ENCODE measurements at places on chromosomes 3 and 15. TPM values are rescaled to one million over a fixed set of nuclear protein-coding genes. Genes with fewer than 3 reads are reported as not detected.
A peak's percentile ranks its signal among the peaks of the same experiment; 100 is the strongest.

The ISL2 gene
- total RNA-seq: 3.0 TPM

The FSTL1 gene
- 148 TPM for total RNA-seq

The WDR93 gene
- total RNA-seq: not detected

The DPPA2 gene
- total RNA-seq: not detected

The TEX55 gene
- total RNA-seq: 0.10 TPM

The CAPN3 gene
- 0.59 TPM for total RNA-seq

The GOLGA8J gene
- total RNA-seq: not detected

The NPAP1 gene
- total RNA-seq: not detected

The GPR176 gene
- total RNA-seq: 16.1 TPM

The SUSD5 gene
- total RNA-seq: 15.6 TPM

The LMAN1L gene
- not detected for total RNA-seq

DNA sequence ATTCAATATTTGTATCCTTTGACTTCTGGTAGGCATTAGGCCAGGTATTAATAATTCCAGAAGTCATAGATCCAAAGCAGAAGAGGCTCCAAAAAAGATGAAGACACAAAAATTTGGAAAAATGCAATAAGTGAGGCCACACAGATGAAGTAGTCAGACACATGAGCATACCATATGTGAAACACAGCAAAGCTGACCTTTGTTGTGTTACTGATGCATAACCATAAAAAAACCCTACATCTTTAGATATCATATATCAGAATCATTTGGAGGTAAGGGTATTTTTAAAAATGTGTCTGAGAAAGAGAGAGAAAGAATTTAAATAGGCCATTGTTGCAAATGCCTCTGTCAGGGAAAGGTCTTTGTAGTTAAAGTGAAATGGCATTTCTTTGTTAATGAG, 314.9 kb downstream of the SLC9A9 start:
- no peak for DNase-seq
- no peak overlapping the region for H3K4me3 ChIP-seq
- H3K27ac ChIP-seq: no peak overlapping the region

DNA sequence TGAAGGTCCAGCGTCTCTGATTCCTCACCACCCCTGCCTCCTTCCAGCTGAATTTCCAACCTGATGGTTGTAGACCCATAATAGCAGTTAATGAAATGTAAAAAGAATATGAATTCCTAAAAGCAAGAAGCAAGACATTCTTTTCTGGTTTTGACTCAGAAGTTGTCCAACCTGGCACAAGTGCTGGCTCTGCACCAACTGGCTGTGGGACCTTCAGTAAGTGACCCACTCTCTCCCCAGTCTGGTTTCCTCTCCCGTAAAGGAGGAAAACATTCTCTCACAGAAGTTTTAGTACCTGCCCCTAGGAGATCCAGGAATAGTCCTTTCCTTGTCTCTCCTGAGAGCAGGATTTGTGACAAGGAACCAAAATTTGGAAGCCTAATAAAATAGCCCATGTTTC, 236.9 kb upstream of the TRIM42 start:
- DNase-seq: no peak
- H3K36me3 ChIP-seq: no peaks in the 10 kb centered on the region
- H3K4me1 ChIP-seq: no peaks in the 10 kb centered on the region

DNA sequence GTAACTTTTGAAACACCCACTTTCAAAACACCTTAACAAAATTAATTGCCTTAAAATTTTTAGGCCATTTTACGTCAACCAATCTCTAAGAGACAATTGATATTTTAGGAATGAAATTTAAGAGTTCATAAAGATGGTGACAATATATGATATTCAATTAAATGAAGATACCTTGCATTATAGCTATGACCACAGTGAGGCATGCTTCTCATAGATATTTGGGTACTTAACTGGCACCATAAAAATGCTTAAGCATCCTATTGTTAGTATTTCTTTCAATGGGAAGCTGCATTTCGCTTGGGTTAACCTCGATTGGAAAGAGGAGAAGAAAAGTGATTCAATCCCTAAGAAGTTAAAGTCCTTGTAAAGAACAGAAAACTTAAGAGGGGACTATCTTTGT, 209.0 kb downstream of the GAP43 start:
- H3K4me1 ChIP-seq: no peaks in the 10 kb centered on the region
- no peak overlapping the region for H3K27ac ChIP-seq
- no peak overlapping the region for H3K4me3 ChIP-seq
- H3K36me3 ChIP-seq: no peaks in the 10 kb centered on the region
- no peak for DNase-seq
- H3K27me3 ChIP-seq: no peaks in the 10 kb centered on the region

GRCh38 chr3:168073842-168074605, 21.7 kb downstream of the GOLIM4 start:
- no peak overlapping the region for H3K27ac ChIP-seq
- no peak overlapping the region for H3K4me3 ChIP-seq
- no peaks in the 10 kb centered on the region for H3K4me1 ChIP-seq
- H3K36me3 ChIP-seq: no peaks in the 10 kb centered on the region

GRCh38 chr3:52544937-52545336, 8.5 kb downstream of the UQCC5 start:
- H3K36me3 ChIP-seq: peaks cover 50% of the 10 kb centered on the region
- DNase-seq: no peak
- H3K4me3 ChIP-seq: no peak overlapping the region

- H3K27ac ChIP-seq: no peak overlapping the region
- H3K36me3 ChIP-seq: no peaks in the 10 kb centered on the region
- DNase-seq: no peak
- H3K4me1 ChIP-seq: no peaks in the 10 kb centered on the region
Measured at GRCh38 chr3:171673951-171674350, 136.3 kb downstream of the PLD1 start.

- no peaks in the 10 kb centered on the region for H3K27me3 ChIP-seq
- no peaks in the 10 kb centered on the region for H3K4me1 ChIP-seq
- H3K4me3 ChIP-seq: no peak overlapping the region
- no peak overlapping the region for H3K27ac ChIP-seq
- no peaks in the 10 kb centered on the region for H3K36me3 ChIP-seq
- DNase-seq: no peak
Measured at GRCh38 chr3:69005791-69006482, 7.5 kb downstream of the EOGT start.

GRCh38 chr3:112122870-112123269, 10.2 kb downstream of the GCSAM start:
- H3K27ac ChIP-seq: no peak overlapping the region
- no peak for DNase-seq
- H3K4me1 ChIP-seq: peaks cover 25% of the 10 kb centered on the region
- H3K27me3 ChIP-seq: no peaks in the 10 kb centered on the region

GRCh38 chr15:56628893-56629532, 104.3 kb downstream of the ZNF280D start:
- no peak for DNase-seq
- H3K36me3 ChIP-seq: no peaks in the 10 kb centered on the region
- H3K4me3 ChIP-seq: no peak overlapping the region
- H3K27ac ChIP-seq: no peak overlapping the region
- H3K4me1 ChIP-seq: no peaks in the 10 kb centered on the region

- peak; percentile 32 for DNase-seq
- no peaks in the 10 kb centered on the region for H3K4me1 ChIP-seq
- no peaks in the 10 kb centered on the region for H3K27me3 ChIP-seq
- no peaks in the 10 kb centered on the region for H3K36me3 ChIP-seq
- no peak overlapping the region for H3K27ac ChIP-seq
Measured at GRCh38 chr15:46416544-46416943, 781.7 kb downstream of the SQOR start.

GRCh38 chr3:12798559-12799179, 2.2 kb downstream of the CAND2 start:
- no peak overlapping the region for H3K27ac ChIP-seq
- H3K4me1 ChIP-seq: no peaks in the 10 kb centered on the region
- H3K4me3 ChIP-seq: no peak overlapping the region
- no peaks in the 10 kb centered on the region for H3K27me3 ChIP-seq
- H3K36me3 ChIP-seq: no peaks in the 10 kb centered on the region

- H3K27me3 ChIP-seq: peaks cover 8% of the 10 kb centered on the region
- no peaks in the 10 kb centered on the region for H3K36me3 ChIP-seq
- no peak overlapping the region for H3K4me3 ChIP-seq
Measured at GRCh38 chr3:13851997-13852637, 27.8 kb downstream of the WNT7A start.

- H3K27ac ChIP-seq: no peak overlapping the region
- peaks cover 8% of the 10 kb centered on the region for H3K4me1 ChIP-seq
- no peaks in the 10 kb centered on the region for H3K27me3 ChIP-seq
- H3K4me3 ChIP-seq: no peak overlapping the region
- no peak for DNase-seq
Measured at GRCh38 chr3:149426325-149426724, 48.2 kb upstream of the TM4SF4 start.

- no peak for DNase-seq
- H3K27me3 ChIP-seq: no peaks in the 10 kb centered on the region
- H3K4me1 ChIP-seq: peaks cover 3% of the 10 kb centered on the region
- H3K4me3 ChIP-seq: no peak overlapping the region
Measured at GRCh38 chr3:169105561-169105960, 558.0 kb downstream of the MECOM start.

DNA sequence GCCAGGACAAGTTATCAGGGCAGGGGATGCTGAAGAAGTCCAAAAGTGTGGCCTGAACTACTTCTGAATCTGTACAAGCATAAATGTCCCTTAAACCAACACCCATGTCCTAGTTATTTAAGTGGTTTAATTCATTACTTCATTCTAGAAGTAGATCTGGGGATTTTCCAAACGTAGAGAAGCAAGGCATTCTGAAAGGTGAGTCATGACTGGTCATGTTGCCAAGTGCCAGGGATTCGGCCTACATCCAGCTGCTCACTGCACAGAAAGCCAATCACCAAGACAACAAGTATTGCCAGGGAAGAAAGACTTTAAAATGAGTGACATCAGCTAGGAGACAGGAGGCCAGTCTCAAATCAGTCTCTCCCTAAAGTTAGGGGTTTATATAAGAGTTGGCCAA, 396.6 kb downstream of the GABRB3 start:
- no peak for DNase-seq
- H3K36me3 ChIP-seq: no peaks in the 10 kb centered on the region
- no peak overlapping the region for H3K4me3 ChIP-seq
- H3K27me3 ChIP-seq: no peaks in the 10 kb centered on the region
- H3K4me1 ChIP-seq: no peaks in the 10 kb centered on the region

DNA sequence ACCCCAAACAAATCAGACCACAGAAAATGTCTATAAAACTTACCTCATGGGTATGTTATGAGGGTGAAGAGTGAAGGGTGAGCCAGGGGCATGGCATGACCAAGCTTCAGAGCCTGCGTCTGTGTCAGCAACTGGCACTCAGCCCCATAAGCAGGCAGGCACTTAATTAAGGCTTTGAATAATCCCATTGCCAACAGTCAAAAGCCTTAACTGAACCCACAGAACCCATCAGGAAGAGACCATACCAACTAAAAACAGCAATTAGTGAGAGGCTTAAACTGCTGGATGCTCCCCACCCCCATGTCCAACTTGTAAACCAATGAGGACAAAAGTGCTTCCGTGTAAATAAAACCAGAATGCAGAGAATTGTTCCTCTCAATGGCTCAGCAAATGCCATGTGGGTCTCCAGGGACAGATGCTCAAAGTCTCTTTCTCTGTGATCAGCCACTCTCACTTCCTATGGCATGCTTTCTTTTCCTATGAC, 126.0 kb downstream of the MYLK start:
- peaks cover 29% of the 10 kb centered on the region for H3K4me1 ChIP-seq
- H3K36me3 ChIP-seq: no peaks in the 10 kb centered on the region
- peak; percentile 43 for DNase-seq
- H3K4me3 ChIP-seq: no peak overlapping the region
- H3K27me3 ChIP-seq: no peaks in the 10 kb centered on the region
- H3K27ac ChIP-seq: peak overlapping the region; percentile 47

GRCh38 chr3:129628169-129628522, 21.7 kb upstream of the PLXND1 start:
- no peak overlapping the region for H3K27ac ChIP-seq
- H3K27me3 ChIP-seq: no peaks in the 10 kb centered on the region
- DNase-seq: no peak
- no peak overlapping the region for H3K4me3 ChIP-seq

DNA sequence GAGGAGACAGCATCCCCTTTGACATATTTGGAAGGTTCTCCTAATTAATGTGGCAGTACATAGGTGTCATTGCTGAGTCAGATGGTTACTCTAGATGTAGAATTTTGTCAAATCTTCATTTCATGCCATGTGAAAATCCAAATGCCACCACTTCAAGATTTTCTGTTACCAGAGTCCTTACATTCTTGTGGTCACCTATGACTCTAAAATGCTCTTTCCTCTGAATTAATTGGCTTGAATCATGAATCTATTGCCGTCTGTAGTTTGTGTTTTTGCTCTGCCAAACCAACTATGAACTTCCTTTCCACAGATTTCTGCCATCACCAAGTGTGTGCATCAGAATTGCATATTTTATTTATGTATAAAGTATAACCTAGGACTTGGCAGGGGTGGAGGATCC, 269.4 kb upstream of the ZPLD1 start:
- no peaks in the 10 kb centered on the region for H3K36me3 ChIP-seq
- no peak overlapping the region for H3K4me3 ChIP-seq
- H3K4me1 ChIP-seq: peaks cover 11% of the 10 kb centered on the region
- H3K27me3 ChIP-seq: no peaks in the 10 kb centered on the region
- DNase-seq: no peak

DNA sequence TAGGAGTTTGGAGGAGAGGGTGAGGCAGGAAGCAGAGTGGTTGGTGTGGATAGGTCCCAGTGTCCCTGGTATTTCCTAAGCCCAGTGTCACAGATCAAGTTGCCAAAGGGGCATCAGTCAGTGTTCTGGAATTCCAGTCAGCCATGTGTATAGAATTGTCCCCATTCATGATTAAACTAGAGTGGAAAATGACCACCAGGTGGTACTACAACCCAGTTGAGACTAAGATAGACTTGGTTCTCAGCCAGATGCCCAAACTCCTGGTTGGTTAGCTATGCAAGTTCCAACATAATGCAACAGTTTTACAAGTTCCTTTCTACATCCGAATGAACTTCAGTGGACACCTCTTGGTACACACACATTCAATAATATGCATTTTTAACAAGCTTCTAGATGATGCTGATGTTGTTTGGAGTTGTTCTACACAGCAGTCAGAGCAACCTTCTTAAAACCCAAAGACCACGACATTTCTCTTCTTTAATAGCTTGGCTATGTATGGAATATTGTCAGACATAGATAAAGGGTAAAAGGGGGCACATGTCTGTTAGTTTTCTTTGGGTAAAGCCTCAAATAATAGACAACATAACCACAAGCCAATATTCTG, 8.4 kb upstream of the ATR start:
- H3K27ac ChIP-seq: no peak overlapping the region
- no peak overlapping the region for H3K4me3 ChIP-seq
- peak; percentile 88 for DNase-seq
- H3K36me3 ChIP-seq: no peaks in the 10 kb centered on the region

GRCh38 chr3:126679318-126679751, 24.4 kb upstream of the TXNRD3 start:
- DNase-seq: peak; percentile 89
- H3K27me3 ChIP-seq: peaks cover 7% of the 10 kb centered on the region
- H3K4me3 ChIP-seq: no peak overlapping the region

GRCh38 chr15:77104155-77104554, 33.2 kb upstream of the TSPAN3 start:
- H3K36me3 ChIP-seq: no peaks in the 10 kb centered on the region
- DNase-seq: no peak
- H3K27ac ChIP-seq: no peak overlapping the region

- H3K27ac ChIP-seq: no peak overlapping the region
- H3K27me3 ChIP-seq: no peaks in the 10 kb centered on the region
- DNase-seq: no peak
- H3K4me1 ChIP-seq: no peaks in the 10 kb centered on the region
Measured at GRCh38 chr3:73419179-73419803, 205.4 kb downstream of the PDZRN3 start.

Data from SJCRH30 (cell line).